Endothelial cell of umbilical vein (primary cell): ENCODE measurements at places on chromosomes 5 and 9.

GRCh38 chr5:159956074-159956473 is 39.8 kb downstream of the ADRA1B start:
- no peak for DNase-seq

- no peak for DNase-seq
Observed at GRCh38 chr9:71681104-71681707, 87.1 kb downstream of the CEMIP2 start.

- DNase-seq, result no peak
Observed at GRCh38 chr9:100591639-100592412, 13.9 kb downstream of the CAVIN4 start.

GRCh38 chr5:110945874-110946436 is 125.6 kb upstream of the TSLP start:
- DNase-seq, result no peak

- no peak for DNase-seq
Observed at GRCh38 chr9:127977009-127977883, 3.5 kb downstream of the EEIG1 start.

DNA sequence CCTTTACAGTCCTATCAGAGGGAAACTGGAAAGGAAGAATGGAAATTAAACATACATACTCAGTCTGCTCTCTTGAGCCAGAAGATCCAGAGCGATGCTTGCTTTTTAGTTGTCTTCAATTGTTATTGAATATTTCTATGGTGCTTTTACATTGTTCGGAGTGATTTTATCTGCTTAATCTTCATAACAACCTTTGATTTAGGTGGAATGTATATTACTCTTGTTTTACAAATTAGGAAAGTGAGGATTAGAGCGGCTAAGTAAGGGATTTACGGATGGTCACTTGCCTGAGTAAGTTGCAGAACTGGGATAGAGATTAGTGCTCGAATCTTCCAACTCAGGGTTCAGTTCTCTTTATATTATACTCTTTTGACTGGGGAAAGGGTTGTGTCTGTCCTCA is 69.1 kb downstream of the PBX3 start:
- DNase-seq, result no peak

DNA sequence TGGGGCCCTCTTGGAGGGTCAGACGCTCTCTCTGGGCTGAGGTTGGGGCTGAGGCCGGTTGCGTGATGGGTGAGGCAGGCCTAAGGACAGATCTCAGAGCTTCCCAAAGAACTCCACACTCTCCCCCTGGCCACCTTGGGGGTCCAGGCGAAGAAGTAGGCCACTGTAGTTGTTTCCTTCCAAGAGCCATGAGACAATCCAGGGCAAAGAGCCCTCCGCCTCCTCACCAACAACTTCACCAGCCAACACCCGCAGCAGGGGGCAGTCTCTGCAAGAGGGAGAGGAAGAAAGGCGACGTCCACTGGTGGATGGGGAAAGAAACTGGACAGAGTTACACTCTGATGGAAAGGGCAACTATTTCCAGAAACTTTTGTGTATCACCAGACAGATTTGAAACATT is 10.7 kb downstream of the SLC35A4 start:
- peak; percentile 41 for DNase-seq

DNA sequence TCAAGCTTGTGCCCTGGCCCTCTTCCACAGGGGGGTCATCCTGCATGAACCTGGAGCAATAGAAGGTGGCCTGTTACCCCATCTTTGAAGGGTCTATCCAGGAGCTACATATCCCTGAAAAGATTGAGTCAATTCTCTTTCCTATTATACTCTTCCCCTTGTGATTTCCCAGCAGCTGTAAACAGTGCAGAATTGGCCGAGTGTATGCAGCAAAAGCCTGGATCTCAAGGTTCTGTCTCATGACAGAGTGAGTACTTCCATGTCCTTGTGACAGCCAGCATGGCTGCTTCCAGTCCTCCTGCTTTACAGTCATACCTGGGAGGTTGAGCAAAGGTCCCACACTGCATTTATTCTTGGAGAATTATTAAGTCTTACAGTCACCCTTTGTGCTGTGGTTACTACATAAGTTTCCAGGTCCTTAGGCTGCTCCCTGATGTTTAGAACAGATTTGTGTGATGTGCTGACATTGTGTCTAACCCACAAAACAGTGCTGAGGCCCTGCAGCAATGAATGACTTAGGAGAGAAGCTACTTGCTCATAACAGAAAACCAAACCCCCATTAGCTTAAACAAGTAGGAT is 67.5 kb downstream of the NREP start:
- no peak for DNase-seq

DNA sequence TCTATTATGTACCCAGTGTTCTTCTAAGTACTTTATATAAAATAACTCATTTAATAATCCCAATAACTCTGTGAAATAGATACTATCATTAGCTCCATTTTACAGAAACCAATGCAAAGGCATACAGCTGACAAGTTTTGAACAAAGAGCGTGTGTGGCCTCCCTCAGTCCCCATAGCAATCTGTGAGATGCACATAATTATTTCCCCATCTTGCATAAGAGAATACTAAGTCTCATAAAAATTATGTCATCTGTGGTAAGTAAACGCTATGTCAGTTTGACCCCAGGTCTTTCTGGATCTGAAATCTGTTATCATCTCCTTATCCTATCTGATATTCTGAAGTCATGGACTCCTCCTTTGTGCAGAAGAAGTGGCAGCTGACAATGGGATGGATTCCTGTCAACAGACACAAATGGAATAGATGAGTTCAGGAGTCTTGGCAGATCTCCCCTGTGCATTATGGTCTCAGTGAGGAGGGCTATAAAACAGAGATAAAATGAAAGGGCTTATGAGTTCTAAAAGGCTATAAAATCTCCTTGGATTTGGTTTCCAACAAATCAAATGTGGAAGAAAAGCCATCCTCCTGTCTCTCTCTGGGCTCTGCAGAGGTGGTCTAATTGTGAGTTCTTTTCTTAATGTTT is 162.5 kb upstream of the TLE4 start:
- DNase-seq, result no peak
